ENCODE measurements at places on chromosomes 6 and 20.

DNA sequence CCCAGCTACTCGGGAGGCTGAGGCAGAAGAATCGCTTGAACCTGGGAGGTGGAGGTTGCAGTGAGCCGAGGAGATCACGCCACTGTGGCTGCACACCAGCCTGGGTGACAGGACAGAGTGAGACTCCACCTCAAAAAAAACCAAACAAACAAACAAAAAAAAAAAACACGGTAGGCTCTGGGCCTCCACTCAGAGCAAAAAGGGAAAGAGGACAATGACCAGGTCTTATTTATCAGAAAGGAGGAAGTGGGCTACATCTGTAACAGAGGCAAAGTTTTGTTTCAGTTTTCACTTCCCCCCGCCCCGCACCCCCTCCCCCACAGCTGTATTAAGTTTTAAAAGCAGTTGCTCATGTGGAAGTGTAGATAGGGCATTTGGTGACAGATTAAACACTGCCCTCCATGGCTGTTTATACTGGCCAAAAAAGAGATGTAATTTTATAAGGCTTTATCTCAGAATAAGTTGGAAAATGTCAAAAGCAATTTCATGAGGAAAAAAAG is 114.6 kb downstream of the RCAN2 start:
- DNase-seq, result no peak

- peak; percentile 45 for DNase-seq
Observed at GRCh38 chr6:10886691-10887502, at the start of gene SYCP2L. SYCP2L (plus strand) TSS chr6:10887052; CDS start chr6:10887127, 75 bp downstream.

DNA sequence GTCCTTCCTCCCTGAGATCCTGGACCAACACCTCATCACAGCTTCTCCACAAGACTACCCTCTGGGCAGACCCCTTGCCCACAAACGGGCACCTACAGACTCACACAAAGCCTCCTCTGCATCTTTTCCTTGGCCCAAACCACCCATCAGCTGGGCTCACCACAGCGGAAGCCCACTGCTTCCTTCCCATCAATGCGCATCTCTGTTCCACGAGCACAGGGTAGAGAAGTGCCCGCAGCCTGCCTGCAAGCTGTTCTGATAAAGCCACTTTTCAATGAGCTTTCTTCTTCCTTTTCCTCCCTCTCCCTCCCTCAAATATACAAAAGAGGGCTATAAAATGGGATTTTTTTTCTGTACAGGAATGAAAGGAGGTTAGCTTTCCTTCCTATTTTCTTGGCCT is 111.2 kb downstream of the NFATC2 start:
- DNase-seq, result no peak

- no peak for DNase-seq
Observed at GRCh38 chr6:106152952-106153351, 66.8 kb downstream of the PRDM1 start.

- DNase-seq, result no peak
Observed at GRCh38 chr6:7292596-7293255, 20.3 kb downstream of the SSR1 start.

- no peak for DNase-seq
Observed at GRCh38 chr20:53550280-53551187, 43.1 kb downstream of the ZNF217 start.

DNA sequence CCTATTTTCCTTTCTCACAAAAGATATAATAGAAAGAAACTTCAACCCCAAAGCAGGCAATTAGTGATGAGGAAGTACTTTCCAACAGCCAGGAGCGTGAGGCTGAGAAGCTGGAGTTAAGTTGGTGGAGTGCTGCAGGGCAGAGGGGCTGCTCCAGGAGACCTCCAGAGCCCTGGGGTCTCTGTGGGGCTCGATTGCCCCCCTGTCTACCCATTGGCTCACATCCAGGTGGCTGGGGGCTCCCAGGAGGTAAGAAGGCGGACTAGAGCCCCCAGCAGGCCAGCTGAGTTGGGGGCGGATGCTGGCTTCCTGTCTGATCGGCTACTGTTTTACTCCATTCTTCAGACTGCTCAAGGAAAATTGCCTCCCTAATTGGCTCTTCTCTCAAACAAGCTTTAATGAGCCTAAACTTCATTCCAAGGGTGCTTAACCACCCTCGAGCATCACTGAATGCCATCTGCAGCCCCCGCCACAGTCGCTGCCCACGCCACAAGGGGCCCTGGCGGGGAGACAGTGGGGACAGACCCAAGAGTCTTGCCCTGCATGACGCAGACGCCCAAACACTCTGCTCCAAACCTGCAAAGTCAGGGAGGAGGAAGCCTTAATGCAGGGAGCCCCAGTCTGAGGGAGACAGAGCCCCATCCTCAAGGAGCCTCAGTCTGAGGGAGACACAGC is 78.6 kb downstream of the MDGA1 start:
- no peak for DNase-seq
